ENCODE measurements at places on chromosomes 2 and 18.

GRCh38 chr2:59461127-59461526 lies 1092.3 kb downstream of the BCL11A start:
- DNase-seq: no peak

GRCh38 chr18:26874283-26874682 lies 8.8 kb upstream of the AQP4 start:
- DNase-seq: no peak

DNA sequence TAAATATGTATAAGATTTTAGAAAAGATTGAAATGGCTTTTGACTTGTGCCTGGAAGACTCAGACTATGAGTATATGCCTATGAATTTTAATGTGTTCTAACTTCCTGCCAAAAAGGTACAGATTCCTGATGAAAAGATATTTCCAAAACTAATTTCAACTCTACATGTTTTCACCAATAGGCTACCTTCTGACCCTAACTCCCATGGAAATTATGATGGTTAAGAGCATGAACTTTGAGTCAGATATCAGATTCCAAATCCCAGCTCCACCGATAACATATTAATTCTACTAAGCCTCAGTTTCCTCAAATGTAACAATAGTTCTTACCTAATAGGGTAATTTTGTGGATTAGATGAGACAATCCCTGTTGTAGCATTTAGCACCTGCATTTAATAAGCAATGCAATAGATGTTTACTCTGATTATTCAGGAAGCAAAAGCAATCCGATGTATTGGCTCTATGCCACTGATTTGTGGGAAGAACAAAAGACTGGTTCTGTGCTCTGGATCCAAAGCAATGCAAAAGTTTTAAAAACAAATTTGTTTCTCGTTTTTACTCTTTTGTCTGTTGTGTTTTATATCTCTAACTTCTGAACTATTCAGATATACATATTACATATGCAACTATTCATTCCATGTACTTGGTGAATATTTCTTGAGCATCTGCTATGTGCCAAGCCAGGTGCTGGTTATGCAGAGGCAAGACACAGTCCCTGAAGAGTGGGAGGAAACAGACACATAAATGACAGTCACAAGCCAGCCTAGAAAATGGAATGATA lies 115.4 kb downstream of the GATA6 start:
- DNase-seq: no peak

GRCh38 chr2:236593531-236593930 lies 23.9 kb downstream of the ACKR3 start:
- DNase-seq: no peak

- no peak for DNase-seq
These were observed 97.5 kb downstream of the SH3YL1 start for GRCh38 chr2:166381-166780.

DNA sequence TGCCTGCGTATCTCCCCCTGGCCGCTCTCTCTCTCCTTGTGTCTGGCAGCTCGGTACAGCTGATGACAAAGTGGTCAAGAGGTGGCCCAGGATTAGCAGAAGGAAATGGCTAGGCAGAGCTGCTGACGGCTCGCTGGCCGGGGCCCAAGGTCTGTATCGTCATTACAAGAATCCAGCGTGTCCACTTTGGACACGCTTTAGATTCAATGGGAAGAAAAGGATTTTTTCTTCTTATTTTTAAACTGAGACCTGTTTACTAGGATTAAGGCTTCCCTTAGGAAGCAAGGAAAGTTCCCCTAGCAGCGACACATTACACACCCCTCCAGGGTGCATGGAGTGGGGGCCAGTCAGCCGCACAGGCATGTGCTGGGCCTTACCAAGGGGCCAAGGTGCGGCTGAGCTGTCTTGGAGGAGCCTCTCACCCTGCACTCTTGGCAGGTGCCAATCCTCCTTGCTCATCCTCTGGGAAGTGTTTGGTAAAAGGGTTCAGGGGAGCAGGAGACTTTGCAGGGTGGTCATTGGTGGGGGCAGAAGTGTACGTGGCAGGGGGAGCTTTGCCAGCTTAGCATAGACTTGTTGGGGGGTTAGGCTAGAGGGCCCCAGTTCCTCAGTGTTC lies 76.8 kb downstream of the POLR1A start:
- no peak for DNase-seq

DNA sequence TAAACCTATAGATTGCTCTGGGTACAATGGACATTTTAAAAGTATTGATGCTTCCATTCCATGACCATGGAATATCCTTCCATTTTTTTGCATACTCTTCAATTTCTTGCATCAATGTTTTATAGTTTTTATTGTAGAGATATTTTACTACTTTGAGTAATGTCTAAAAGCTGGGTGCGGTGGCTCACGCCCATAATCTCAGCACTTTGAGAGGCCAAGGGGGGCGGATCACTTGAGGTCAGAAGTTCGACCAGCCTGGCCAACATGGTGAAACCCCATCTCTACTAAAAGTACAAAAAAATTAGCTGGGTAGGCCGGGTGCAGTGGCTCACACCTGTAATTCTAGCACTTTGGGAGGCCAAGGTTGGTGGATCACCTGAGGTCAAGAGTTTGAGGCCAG lies 88.5 kb downstream of the TLK1 start:
- DNase-seq: no peak

- no peak for DNase-seq
These were observed 12.2 kb downstream of the METAP1D start for GRCh38 chr2:172011812-172012575.

GRCh38 chr2:173109253-173110188 lies 33.9 kb downstream of the MAP3K20 start:
- no peak for DNase-seq

- no peak for DNase-seq
These were observed 71.2 kb upstream of the CAVIN2 start for GRCh38 chr2:191917967-191918651.

- DNase-seq: no peak
These were observed 119.2 kb upstream of the TMEM18 start for GRCh38 chr2:796141-796985.

- DNase-seq: no peak
These were observed 86.2 kb downstream of the SMIM21 start for GRCh38 chr18:75341267-75341666.

- no peak for DNase-seq
These were observed 493.0 kb downstream of the PLCL1 start for GRCh38 chr2:198297350-198297749.

DNA sequence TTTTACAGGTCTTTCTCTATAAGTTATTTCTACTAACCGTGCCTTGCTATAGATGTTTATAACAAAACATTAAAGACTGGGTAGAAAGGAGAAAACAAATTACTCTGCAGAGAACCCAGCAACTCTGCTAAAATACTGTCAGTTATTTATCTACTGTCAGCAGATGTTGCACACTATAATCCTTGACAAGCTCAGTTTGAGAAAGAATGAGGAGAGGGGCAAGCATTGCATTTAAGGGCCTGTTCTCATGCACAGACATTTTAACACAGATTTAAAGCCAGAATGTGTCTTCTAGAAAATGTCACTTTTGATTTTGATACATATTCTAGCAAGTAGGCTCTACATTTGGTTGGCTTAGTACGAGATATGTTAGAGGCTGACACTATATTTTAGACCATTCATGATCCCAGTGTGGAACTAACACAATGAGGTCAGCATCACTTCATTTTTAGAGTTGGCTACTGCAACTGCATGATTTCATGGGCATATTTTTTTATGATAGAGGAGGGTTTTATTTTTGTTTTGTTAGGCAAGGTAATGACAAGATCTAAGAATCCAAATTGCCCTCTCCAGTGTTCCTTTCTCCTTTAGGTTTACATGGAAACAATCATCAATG lies 516.4 kb downstream of the ZEB2 start:
- no peak for DNase-seq

DNA sequence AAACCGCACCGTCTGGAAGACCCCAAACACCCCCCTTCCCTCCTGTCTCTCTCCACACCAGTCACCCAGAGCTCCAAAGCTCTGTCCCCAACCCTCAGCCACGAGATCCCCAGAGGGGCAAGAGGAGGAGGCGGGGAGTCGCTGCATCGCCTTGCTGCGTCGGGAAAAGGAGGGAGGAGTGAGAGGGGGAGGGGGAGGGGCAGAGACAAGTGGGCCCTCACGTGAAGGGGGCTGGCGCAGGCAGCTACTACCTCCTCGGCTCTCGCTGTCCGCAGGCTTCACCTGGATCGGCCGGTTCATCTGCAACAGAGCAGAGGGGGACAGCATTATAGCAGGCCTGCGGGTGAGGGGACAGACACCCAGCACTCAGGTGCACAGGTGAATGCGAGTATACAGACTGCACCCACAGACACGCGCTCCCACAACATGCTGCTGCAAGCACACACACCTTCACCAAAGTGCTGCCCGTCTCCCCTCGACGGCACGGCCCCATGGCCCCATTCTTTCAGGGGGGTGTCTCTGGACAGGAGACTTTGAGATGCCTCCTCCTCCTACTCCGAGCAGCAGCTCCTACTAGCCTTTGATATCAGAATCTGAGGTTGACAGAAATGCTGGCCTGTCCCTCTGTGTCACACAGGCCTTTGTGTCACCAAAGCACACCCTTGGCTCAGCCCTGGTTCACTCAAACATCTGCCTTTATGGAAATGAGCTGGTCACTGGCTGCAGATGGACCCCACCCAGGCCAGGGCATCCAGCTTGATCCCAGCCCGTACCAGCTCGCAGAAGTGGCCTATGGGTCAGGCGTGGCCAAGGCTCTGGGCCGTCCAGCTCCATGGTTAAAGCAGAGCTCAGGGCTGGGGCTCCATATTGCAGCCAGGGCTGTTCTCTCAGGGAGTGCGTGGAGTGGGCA lies 243.8 kb downstream of the CELF4 start:
- no peak for DNase-seq

DNA sequence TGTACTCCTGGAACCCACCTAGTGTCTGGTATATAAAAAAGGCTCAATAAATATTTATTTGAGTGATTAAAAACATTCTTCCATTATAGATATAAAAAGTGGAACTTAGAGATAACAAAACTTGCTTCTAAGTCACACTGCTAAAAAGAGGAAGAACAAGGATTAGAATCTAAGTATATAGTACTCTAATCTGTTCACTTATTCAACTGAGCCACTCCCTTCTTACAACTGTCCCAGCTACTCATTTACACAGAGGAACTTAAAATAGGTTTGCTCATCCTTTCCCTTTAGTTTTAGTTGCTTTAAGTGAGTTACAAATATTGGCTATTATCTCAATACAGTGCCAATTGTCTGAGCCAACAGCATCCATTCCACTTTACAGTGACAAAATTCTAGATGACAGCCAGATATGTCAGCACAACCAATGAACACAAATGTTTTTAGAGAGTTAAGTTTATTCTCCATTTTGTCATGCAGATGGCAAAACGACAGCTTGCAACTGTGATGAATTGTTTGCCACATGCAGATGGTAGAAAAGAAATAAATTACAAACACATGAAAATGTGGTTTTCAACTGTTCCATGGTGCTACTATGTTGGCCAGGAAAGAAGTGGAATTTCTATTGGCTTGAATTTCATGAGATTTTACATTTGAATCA lies 280.7 kb upstream of the ZC3H15 start:
- DNase-seq: no peak

GRCh38 chr2:217066510-217067270 lies 206.8 kb upstream of the TNP1 start:
- no peak for DNase-seq

- no peak for DNase-seq
These were observed 68.0 kb downstream of the SERPINB8 start for GRCh38 chr18:64037812-64038414.

Data from stimulated activated CD4-positive, alpha-beta T cell treated with anti-CD3 and anti-CD28 coated beads, Interleukin-12 subunit alpha, Interleukin-12 subunit beta, amount 100 ng/mL, for 4 hours (primary cell).